ENCODE measurements at places on chromosomes 7 and 10.

- no peak for DNase-seq
Measured at GRCh38 chr10:71045936-71046335, 157.6 kb upstream of the PCBD1 start.

GRCh38 chr10:2839081-2839725 is 228.1 kb upstream of the PFKP start:
- DNase-seq = peak; percentile 44

DNA sequence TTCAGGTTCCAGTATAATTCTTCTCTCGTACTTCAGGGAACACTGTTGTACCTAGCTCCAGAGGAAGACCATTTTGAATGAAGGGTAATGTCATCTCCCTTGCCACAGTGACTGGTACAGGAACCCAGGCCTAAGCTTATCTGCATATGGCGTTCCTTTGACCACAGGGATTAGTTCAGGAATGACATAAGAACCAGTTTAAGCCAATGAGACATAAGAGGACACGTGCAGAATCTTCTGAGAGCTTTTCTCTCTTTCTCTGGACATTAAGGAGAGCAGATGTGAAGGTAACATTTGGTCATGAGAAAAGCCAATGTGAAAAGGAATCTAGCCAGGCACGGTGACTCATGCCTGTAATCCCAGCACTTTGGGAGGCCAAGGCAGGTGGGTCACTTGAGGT is 21.8 kb upstream of the HIBADH start:
- no peak for DNase-seq

DNA sequence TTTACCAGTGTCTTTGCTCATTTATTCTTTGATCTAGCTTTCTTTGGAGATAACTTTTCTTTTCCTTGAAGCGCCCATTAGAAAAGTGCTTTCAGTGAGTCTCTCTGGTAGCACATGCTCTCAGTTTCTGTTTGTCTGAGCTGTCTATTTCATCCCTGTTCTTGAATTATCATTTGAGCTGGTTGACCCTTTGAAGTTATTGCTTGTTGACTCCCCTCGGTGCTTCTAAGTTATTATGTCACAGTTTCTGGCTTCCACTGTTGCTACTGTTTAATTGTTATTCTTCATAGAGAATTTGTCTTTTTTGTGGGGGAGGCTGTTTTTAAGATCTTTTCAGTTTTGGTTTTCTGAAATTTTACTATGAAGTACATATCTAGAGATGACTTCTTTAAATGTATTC is 11.4 kb upstream of the PRF1 start:
- DNase-seq = peak; percentile 38

DNA sequence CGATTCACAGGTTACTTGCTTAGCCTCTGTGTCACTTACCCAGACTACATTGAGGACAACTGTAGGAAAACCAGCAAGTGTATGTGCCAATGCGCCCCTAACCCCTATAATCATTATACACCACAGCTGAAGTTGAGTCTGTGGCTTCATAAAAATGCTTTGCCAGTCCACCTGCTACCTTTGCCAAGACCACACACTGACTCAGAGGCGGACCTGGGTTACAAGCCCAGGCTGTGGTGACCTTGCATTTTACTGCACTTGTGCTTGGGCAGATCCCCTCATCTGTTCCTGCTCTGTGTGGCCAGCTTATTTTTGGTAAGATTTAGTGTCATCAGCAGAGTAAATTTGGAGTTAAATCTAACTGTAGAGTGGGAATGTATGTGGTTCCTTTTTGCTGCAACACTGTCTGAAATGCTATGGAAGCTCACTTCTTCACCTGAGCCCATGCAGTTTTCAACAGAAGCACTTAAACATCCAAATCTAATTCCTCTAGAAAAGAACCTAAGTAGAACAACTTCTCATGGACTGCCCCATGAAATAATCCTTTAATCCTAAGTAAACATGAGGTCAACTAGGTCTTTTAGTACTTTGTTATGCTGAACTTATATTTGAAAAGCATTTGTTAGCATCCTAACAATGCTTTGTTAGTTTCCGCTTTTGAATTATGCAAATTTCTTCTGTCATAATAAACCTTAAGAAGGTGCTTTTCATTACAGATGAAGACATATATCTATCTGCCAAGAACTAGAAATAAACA is 96.2 kb upstream of the AMPH start:
- DNase-seq = no peak

DNA sequence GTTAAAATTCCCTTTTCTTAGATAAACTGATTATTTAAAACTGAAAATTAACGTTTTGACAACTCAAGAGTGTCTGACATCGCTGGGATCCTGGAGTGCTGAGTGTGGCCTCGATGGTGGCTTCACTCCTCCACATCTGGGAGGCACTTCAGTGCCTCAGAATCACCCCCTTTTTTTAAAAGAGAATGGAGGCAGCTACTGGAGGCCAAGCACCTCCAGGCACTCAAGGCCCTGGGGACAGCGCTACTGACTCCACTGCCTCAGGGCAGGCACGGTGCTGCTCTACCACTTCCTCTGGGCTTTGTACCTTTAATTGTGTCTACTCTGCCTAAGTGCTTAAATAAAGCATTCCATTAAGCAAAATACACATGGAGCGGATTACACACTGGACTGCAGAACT is 27.2 kb upstream of the NCAPG2 start:
- no peak for DNase-seq

DNA sequence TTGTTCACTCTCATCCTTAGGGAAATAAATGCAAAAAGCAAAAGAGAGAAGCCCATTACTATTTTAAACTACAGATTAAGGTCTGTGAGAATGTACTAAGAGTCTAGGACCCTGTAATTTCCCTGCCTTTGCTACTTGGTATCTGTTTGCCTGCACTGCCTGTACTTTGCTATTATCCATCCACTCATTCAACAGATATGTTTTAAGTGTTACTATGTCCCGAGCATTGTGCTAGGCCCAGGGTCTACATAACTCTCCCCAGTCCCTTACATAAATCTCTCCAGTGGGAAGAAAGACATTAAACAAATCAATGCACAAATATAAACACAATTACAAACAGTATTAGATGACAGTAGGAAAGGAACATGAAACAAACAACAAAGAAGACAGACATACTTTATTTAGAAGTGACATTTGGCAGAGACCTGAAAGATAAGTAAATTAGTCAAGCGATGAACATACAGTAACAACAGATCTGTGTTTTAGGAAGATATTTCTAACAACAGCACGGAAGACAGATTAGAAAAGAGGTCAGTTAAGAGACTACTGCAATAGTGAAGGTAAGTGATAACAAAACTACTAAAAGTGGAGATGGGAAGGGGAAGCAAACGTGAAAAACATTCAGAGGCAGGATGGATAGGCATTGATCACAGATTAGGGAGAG is 30.0 kb downstream of the ZNF800 start:
- DNase-seq = no peak

DNA sequence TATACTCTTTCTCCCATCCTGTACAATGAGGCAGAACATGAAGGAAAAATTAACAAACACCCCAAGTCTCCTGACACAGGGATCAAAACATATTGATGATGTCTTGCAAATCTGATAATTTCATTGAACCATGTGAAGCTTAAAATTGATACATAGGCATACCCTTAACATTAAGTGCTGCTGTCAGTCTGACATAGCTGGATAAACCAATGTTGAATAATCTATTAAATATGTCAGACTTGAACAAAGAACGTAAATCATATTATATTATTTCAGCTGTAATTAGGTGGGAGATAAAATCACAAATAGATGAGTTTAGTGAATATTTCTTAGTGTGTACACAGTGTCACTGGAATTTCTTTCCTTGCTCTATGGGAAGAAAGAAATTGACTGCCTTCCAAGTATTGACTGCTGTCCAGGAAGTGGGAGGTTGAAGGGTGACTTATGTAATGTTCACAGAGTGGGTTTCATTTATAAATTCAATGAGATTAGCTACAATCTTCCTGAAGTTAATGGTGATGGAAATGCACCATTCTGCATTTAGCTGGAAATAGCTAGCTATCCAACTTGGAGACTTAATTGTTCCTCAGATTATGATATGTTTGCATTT is 170.8 kb downstream of the AUTS2 start:
- DNase-seq = no peak

- DNase-seq = no peak
Measured at GRCh38 chr7:15555381-15555859, 6.4 kb downstream of the AGMO start.

- DNase-seq = no peak
Measured at GRCh38 chr7:82442492-82443035, 1.0 kb downstream of the CACNA2D1 start.

DNA sequence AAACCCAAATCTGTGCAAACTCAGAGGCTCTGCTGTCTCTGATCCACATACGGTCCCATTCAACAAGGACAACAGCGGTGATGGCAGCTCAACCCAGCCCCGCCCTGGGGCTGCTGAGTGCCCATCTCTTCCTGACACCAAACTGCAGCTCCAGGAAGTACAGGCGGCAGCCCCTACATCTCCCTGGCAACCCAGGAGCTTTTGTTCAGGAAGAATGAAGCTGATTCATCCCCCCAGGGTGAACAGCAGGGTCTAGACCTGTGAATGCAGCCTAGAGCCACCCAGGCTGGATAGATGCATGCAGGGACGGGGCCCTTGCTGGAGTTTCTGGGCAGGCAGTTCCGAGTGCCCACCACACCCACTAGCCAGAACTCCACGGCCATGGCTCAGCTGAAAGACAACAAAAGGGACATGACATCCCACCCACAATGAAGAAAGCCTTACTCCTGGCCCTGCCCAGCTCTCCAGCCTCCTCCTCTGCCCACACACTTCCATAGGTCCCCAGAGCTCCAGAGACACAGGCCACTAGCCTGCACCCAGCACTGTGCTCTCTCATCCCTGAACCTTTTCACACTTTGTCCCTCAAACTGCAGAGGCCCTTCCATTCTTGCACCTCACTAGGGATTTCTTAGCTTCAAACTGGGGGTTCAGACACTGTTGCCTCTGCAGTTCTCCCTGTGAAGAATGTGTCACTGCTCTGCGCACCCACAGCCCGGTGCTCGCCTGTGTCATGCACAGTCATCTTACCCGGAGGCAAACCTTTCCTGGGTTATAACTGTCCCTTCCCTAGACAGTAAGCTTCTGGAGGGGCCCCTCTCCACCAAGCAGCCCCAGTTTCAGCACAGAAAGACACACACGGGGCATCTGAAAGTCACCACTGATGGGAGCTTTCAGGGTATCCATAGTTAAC is 99.1 kb downstream of the GRID1 start:
- DNase-seq = no peak

GRCh38 chr7:132942701-132943100 is 139.2 kb downstream of the CHCHD3 start:
- no peak for DNase-seq

DNA sequence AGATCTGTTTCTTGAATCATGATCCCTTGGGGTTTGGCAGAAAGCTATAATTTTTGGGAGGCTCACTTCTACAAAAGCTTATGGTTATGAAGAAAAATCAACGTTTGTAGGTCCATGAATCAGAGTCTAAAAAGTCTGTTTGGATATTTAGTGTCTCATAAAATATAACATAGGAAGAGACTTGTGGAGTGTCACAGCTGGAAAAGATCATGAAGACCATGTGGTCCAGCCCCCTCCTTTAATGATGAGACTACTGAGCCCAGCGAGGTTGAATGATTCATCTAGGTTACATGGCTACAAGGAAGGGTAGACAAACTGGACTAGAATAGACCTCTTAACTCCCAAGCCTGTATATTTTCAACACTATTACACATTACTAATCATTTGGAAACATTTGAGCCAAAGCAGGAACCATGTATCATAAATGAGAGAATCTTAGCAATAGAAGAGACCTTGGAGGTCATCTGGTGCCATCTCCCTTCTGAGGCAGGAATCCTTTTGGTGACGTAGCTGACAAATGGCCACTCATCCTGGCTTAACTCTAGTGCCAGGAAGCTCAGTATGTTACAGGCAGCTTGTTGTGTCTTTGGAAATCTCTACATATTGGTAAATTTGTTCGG is 152.5 kb downstream of the CREB5 start:
- no peak for DNase-seq

DNA sequence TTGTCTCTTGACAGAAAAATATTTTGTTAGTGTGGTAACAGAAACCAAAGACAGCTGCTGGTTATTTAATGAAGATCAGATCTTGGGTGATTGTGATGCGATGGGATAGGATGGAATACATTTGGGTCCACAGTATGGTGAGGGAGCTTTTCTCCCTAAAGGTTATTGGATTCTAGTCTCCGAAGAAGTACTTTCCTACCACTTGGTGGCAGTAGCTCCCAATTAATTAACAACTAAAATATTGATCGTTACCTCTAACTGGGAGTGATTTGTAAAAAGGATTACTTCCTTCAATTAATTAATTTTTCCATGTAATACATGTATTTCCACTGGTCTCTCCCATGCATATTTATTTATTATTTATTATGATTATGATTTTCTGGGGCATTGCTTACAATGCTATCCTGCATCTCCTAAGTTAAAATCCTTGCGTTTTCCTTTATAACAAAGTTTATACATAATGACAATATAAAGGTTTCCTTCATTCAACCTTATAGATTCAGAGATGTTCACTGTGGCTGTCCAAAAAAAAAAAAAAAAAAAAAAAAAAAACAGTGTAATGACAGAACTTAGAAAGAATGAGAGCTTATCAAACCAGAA is 25.6 kb downstream of the TMEM196 start:
- DNase-seq = peak; percentile 60

DNA sequence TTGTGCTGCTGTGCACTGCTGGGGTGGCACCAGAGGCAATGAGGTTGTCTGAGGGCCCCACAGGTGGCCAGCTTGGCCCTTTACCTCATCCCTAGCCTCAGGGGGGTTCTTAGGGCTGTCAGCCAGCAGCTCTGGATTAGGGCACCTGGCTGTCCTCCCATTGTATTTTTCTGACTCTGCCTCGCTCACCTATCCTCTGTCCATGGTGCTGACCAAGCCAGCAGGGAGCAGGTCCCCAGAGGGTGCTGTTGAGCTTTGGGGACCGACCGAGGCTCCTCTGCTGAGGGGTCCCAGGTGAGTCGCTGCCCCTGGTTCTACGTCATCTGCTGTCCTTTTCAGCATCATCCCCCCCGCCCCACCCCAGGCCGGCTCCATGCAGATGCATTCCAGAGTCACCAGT is 32.1 kb upstream of the ZNF735 start:
- no peak for DNase-seq

- no peak for DNase-seq
Measured at GRCh38 chr10:7314170-7314569, 96.7 kb downstream of the SFMBT2 start.

DNA sequence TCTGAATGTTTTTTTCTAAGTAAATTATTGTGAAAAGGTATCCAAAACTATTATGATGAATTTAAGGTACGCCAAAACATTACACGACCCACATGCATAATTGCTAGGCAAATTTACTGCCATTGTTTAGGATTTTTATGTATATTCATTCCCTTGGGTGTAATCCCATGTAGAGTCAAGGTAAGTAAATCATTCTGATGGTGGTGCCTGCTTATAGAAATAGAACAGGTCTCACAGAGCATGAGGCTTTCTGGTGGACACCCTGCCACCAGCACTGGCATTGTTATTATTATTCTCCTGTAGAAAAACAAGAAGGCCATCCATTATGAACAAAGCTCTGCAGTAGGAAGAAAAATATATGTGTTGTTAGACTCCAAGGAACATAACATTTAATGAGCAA is 111.7 kb upstream of the ZNF804B start:
- DNase-seq = no peak

- no peak for DNase-seq
Measured at GRCh38 chr7:78103475-78103874, 304.9 kb downstream of the PHTF2 start.

GRCh38 chr7:138282997-138283396 is 177.1 kb upstream of the TRIM24 start:
- no peak for DNase-seq

GRCh38 chr10:52443419-52444388 is 129.6 kb downstream of the DKK1 start:
- DNase-seq = no peak

Data from GM13976 (cell line).